Glomerular endothelial cell (primary cell): ENCODE measurements at places on chromosomes 5 and 9. TPM values are rescaled to one million over a fixed set of nuclear protein-coding genes. Genes with fewer than 3 reads are reported as not detected.

ANGPTL2 gene
- total RNA-seq, result 25.5 and 52.3 TPM in 2 replicates

GABRA1 gene
- total RNA-seq, result not detected in 2 replicates

FOXI1 gene
- not detected in 2 replicates for total RNA-seq

GLDC gene
- total RNA-seq, result 1.7 and 8.0 TPM in 2 replicates

CRB2 gene
- total RNA-seq, result 0.06 TPM in 1 of 2 replicates, not detected in the other

HAVCR1 gene
- total RNA-seq, result 0.15 TPM in 1 of 2 replicates, not detected in the other

RAD50 gene
- total RNA-seq, result 18.5 and 18.6 TPM in 2 replicates

RALGDS gene
- 65.7 and 99.4 TPM in 2 replicates for total RNA-seq
